Muscle of leg (tissue), 16 donors: ENCODE measurements at places on chromosomes 3 and 15. TPM values are rescaled to one million over a fixed set of nuclear protein-coding genes. Genes with fewer than 3 reads are reported as not detected.

GRCh38 chr15:63856711-63857460 is 23.1 kb upstream of the HERC1 start:
- no peaks in the 10 kb centered on the region for H3K36me3 ChIP-seq
- no peak for DNase-seq
- H3K4me3 ChIP-seq, result no peak overlapping the region
- H3K27ac ChIP-seq, result peak overlapping the region; percentile 66
- no peaks in the 10 kb centered on the region for H3K27me3 ChIP-seq

DNA sequence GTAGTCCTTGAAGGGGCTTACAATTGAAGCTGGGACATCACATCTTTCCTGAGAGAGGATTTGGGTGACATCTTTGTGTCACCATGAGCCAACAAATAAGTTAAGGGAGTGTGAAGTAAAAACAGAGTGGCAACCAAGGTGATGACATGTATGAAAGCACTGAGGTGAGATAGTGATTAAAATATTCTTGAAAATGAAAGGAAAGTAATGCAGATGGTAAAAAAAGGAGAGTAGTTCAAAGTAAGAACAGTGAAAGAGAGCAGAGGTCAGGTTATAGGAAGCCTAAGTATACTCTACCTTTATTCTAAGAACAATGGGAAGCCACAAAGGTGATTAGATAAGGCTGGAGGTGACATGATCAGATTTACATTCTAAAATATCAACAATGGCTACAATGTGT is 486.1 kb downstream of the DIPK2A start:
- no peak overlapping the region for H3K27ac ChIP-seq
- no peaks in the 10 kb centered on the region for H3K36me3 ChIP-seq
- no peak for DNase-seq

- peaks cover 3% of the 10 kb centered on the region for H3K36me3 ChIP-seq
- no peak for DNase-seq
- no peaks in the 10 kb centered on the region for H3K4me1 ChIP-seq
- no peak overlapping the region for H3K27ac ChIP-seq
These were observed 28.7 kb downstream of the PFN2 start for GRCh38 chr3:149941946-149942345.

DNA sequence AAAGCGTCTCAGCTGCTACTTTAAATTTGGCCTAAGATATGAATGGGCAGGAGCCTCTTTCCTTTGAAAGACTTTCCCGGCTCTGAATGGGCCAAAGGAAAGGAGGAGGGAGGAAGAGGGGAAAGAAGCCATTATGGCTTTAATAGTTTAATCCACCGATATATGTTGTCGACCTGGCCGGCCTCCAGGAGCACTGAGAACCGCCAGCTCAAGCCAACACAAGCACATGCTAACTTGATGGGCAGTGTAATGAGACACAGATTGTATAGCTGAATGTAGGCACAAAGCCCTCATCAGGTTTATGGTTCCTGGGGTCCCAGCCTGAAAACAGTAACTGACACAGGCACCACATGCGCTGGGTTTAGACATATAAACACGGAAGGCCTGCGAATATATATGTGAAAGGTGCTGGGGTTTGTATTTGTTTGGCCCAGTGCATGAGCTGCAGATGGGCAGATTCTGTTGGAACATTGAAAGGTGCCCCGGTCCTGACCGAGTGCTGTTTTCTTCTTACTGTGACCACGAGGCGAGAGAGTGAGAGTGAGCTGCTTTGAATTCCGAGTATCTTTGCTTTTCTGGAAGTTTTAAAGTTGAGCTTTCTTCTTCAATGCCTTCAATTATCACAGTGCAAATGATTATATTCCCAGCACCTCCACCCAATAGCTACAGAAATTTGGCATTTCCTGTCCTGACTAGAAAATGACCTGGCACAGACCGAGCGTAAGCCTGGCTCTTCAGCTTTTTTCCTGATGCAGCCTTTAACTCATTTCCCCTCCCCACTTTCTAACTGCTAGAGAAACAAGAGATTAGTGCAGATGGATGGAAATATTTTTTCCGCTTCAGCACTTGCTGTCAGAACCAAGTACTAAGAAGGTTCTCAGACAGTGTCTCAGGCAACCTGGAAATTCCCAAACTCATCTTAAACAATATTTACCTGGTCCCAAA is 267.3 kb downstream of the RORA start:
- no peaks in the 10 kb centered on the region for H3K27me3 ChIP-seq
- H3K27ac ChIP-seq, result no peak overlapping the region
- no peaks in the 10 kb centered on the region for H3K36me3 ChIP-seq
- H3K4me1 ChIP-seq, result peaks cover 16% of the 10 kb centered on the region
- H3K4me3 ChIP-seq, result no peak overlapping the region

DNA sequence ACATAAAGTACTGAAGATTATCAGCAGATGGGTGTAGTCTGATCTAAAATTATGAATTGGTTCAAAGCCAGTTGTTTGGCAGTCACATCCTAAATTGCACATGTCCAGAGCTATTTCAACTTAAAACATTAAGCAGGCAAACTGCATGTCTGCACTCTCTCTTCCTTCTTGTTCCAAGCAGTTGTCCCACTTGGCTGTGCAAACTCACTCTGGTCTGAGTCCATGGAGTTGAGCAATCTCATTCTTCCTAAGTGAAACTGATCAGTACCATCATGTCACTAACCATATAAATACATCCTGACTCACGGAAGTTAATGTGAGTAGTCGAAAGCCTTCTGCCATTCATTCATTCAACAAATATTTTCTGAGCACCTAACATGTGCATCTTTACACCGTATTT is 353.0 kb downstream of the ROBO1 start:
- no peak overlapping the region for H3K4me3 ChIP-seq
- DNase-seq, result peak; percentile 91
- H3K4me1 ChIP-seq, result no peaks in the 10 kb centered on the region
- no peaks in the 10 kb centered on the region for H3K27me3 ChIP-seq

- H3K4me3 ChIP-seq, result no peak overlapping the region
- H3K4me1 ChIP-seq, result no peaks in the 10 kb centered on the region
- no peak for DNase-seq
- no peak overlapping the region for H3K27ac ChIP-seq
- no peaks in the 10 kb centered on the region for H3K36me3 ChIP-seq
These were observed 54.0 kb upstream of the ANKRD28 start for GRCh38 chr3:15851735-15852134.

CFAP91 gene
- 1.4 TPM for total RNA-seq

RAB8B gene
- total RNA-seq, result 21.1 TPM

- no peak overlapping the region for H3K4me3 ChIP-seq
- H3K27ac ChIP-seq, result no peak overlapping the region
- H3K36me3 ChIP-seq, result no peaks in the 10 kb centered on the region
- DNase-seq, result no peak
- H3K4me1 ChIP-seq, result no peaks in the 10 kb centered on the region
These were observed 20.4 kb upstream of the PARL start for GRCh38 chr3:183904833-183905780.

ASB7 gene
- total RNA-seq, result 9.1 TPM

NR2C2 gene
- total RNA-seq, result 25.9 TPM

DNA sequence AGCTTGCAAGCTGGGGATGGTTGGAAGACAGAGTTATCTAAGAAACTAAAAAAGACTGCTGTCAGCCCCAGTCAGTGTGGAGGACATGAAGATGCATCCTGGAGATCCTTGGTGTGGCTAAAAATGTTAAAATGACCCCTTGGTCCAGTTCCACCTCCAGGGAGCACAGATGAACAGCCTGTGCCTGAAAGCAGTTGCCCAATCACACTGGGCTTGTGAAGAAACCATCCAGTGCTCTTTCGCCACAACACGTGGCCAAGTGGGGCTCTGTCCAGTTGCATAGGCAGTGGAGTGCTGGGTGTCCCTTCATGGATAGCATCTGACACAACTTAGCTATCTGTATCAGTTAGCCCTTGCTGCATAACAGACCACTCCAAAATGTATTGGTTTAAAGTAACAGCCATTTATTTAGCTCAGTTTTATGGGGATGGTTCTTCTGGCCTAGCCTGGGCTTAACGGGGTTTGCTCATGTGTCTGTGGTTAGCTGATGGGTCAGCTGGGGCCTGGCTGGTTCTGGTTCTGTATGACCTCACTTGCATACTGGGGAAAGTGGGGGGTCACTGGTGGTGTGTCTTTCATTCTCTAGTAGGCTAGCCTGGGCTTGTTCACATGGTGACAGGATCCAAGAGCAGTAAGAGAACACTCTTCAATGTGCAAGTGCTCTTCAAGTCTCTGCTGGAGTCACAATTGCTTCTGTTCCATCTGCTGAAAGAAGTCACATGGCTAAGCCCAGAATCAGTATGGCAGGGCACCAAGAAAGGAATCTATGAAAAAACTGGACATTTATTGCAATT is 226.2 kb downstream of the PDCD6IP start:
- peaks cover 4% of the 10 kb centered on the region for H3K4me1 ChIP-seq
- no peaks in the 10 kb centered on the region for H3K27me3 ChIP-seq
- H3K36me3 ChIP-seq, result no peaks in the 10 kb centered on the region
- no peak overlapping the region for H3K27ac ChIP-seq
- no peak overlapping the region for H3K4me3 ChIP-seq

DNA sequence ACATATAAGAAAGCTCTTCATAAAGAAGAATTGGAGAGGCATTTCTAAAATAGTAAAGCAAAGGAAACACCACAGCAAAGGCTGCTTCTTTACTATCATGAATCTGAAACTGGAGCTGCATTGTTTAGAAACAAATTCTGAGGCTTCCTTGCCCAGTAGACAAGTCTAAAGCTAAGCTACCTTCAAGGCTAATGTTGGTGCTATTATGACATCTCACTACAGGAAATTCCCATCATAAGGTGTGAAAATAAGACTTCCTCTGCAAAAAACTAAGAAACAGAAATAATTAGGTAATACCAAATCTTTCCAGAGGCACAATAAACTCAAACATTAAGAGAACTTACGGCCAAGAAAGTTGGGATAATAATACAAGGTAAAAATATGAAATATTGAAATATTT is 89.9 kb upstream of the P3H2 start:
- H3K36me3 ChIP-seq, result no peaks in the 10 kb centered on the region
- H3K4me3 ChIP-seq, result no peak overlapping the region
- no peak for DNase-seq
- no peak overlapping the region for H3K27ac ChIP-seq

- no peak for DNase-seq
- H3K27ac ChIP-seq, result no peak overlapping the region
- no peaks in the 10 kb centered on the region for H3K36me3 ChIP-seq
- no peaks in the 10 kb centered on the region for H3K4me1 ChIP-seq
- H3K4me3 ChIP-seq, result no peak overlapping the region
- no peaks in the 10 kb centered on the region for H3K27me3 ChIP-seq
These were observed 127.5 kb downstream of the CLSTN2 start for GRCh38 chr3:140062461-140062860.

- no peaks in the 10 kb centered on the region for H3K27me3 ChIP-seq
- no peaks in the 10 kb centered on the region for H3K4me1 ChIP-seq
- DNase-seq, result no peak
- no peak overlapping the region for H3K27ac ChIP-seq
- no peaks in the 10 kb centered on the region for H3K36me3 ChIP-seq
These were observed 32.7 kb downstream of the MME start for GRCh38 chr3:155112661-155113389.

AAGAB gene
- total RNA-seq, result 22.5 TPM

- peak within 1 kb of the TSS; percentile 79 for H3K4me3 ChIP-seq
- peaks cover 5% of the 10 kb centered on the region for H3K36me3 ChIP-seq
- peaks cover 8% of the 10 kb centered on the region for H3K4me1 ChIP-seq
- DNase-seq, result peak; percentile 95
- H3K27ac ChIP-seq, result peak within 1 kb of the TSS; percentile 95
- no peaks in the 10 kb centered on the region for H3K27me3 ChIP-seq
These were observed at the start of gene PFN2 for GRCh38 chr3:149970716-149971402. Gene PFN2, minus strand, starts transcription at chr3:149970895. Its CDS starts 39 bp downstream, at chr3:149970856.

DNA sequence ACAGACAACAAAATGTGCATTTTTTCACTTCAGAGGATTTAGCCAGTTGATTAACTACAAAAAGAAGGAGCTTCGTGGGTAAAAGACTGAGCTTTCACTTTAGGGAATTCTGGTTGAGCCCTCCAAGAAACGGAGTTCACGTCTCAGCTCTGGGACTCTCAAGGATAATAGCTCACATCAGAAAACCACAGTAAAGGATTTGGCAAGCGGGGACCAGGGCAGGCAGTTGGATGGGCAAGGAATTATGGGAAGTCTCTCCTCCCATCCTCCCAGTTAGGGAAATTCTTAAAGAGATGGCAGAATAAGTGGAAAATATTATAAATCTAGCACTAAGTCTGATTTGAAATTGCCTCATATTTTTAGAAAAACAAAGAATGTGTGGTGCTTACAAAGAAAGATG is 188.3 kb upstream of the EOMES start:
- H3K36me3 ChIP-seq, result no peaks in the 10 kb centered on the region
- DNase-seq, result peak; percentile 79
- no peak overlapping the region for H3K27ac ChIP-seq
- no peaks in the 10 kb centered on the region for H3K4me1 ChIP-seq

DNA sequence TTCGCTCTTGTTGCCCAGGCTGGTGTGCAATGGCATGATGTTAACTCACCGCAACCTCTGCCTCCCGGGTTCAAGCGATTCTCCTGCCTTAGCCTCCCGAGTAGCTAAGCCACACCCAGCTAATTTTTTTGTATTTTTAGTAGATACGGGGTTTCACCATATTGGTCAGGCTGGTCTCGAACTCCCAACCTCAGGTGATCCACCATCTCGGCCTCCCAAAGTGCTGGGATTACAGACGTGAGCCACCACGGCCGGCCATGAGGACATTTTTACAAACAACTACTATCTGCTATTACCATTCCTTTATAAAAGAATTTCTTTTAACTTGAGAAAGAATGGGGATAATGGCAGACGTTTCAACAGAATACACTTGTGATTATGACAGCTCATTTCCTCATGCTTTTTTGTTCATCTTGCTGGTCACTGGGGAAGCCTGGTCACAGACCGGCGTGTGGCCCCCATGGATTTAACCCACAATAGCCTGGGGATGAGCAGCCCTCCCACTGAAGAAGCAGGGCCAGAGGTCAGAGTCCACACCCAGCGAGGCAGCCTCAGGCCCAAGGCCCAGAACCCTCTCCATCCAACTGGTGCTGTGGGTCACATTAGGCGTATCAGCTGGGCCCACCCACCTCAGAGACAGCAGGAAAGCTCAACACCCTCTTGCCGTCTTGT is 112.0 kb downstream of the LIPC start:
- H3K27ac ChIP-seq, result no peak overlapping the region
- DNase-seq, result no peak
- no peak overlapping the region for H3K4me3 ChIP-seq
- H3K27me3 ChIP-seq, result peaks cover 6% of the 10 kb centered on the region

TF gene
- 4.1 TPM for total RNA-seq

CNTN3 gene
- total RNA-seq, result 9.8 TPM

GPR149 gene
- 0.35 TPM for total RNA-seq

GOLGA8S gene
- 0.18 TPM for total RNA-seq

CPB1 gene
- total RNA-seq, result 2.4 TPM

DNA sequence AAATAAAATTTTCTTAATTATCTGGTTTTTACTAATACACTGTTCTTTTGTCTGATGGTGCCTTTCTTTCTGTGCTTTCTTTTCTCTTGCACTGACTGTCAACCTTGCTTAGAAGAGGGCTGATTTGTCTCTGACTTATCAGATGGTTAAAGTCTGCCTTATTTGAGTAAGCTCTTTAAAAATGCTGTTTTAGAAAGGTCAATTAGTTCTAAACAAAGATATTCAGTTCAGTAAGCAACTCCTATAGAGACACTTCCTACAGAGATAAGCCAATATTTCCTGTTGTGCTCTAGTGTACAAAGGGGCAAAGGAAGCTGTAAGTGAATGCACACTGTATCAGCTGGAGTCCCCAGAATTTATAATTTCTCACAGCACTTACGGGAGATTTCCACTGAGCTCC is 153.4 kb upstream of the TSPAN3 start:
- H3K27ac ChIP-seq, result peak overlapping the region; percentile 11
- no peak overlapping the region for H3K4me3 ChIP-seq
- DNase-seq, result no peak
